ENCODE measurements at places on chromosomes 3 and 15.

DNA sequence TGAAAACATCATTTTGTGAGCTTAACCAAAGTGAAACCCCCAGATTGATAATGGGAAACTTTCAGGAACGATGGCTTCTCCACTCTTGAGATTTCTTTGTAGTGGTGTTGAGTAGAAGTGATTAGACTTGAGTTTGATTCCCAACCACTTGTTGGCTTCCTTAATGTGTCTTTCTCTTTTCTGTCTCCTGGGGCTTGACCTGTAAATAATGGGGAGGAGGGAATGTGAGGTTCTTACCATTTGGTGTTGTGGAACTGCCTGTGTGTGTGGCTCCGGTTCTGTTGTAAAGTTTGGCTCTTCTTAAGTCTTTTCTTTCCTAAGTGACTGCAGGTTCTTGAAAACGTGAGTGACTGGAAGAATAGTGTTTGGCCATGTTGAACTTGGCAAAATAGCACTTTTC lies 2.7 kb downstream of the CDV3 start:
- no peak for DNase-seq

GRCh38 chr3:31790193-31791089 lies 190.6 kb downstream of the OSBPL10 start:
- DNase-seq, result no peak

DNA sequence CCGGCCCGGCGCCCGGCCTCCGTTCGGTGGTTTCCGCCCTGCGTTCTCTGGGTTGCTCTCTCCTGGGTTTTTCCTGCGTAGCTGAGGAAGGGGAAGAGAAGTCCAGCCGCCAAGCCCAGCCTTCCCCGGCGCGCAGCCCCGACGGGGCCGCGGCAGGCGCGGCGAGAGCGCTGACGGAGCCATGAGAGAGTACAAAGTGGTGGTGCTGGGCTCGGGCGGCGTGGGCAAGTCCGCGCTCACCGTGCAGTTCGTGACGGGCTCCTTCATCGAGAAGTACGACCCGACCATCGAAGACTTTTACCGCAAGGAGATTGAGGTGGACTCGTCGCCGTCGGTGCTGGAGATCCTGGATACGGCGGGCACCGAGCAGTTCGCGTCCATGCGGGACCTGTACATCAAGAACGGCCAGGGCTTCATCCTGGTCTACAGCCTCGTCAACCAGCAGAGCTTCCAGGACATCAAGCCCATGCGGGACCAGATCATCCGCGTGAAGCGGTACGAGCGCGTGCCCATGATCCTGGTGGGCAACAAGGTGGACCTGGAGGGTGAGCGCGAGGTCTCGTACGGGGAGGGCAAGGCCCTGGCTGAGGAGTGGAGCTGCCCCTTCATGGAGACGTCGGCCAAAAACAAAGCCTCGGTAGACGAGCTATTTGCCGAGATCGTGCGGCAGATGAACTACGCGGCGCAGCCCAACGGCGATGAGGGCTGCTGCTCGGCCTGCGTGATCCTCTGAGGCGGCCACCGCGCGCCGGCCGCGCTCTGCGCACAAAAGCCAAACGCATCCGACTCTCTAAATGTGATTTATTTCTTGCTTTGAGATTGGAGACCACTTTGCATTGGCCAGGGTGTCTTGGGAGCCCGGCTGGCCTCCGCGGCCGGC lies 727 bp downstream of the RAP2B start:
- DNase-seq, result peak; percentile 2

DNA sequence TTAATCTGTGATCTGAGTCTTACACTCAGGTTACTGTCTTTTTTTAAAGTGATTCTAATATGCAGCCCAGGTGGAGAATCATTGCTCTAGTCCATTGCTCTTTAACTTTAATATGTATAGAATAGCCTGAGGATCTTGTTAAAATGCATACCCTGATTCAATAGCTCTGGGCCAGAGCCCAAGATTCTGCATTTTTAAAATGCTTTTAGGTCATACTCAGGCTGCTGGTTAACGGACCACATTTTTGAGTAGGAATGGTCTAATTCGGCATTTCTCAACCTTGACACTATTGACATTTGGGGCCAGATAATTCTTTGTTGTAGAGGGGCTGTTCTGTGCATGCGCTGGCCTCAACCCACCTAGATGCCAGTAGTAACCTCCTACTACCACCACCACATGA lies 20.9 kb upstream of the FSTL1 start:
- no peak for DNase-seq

GRCh38 chr15:69134791-69135190 lies 25.6 kb upstream of the GLCE start:
- DNase-seq, result no peak

- DNase-seq, result no peak
Measured at GRCh38 chr3:196867155-196867506, 589 bp upstream of the SENP5 start.

DNA sequence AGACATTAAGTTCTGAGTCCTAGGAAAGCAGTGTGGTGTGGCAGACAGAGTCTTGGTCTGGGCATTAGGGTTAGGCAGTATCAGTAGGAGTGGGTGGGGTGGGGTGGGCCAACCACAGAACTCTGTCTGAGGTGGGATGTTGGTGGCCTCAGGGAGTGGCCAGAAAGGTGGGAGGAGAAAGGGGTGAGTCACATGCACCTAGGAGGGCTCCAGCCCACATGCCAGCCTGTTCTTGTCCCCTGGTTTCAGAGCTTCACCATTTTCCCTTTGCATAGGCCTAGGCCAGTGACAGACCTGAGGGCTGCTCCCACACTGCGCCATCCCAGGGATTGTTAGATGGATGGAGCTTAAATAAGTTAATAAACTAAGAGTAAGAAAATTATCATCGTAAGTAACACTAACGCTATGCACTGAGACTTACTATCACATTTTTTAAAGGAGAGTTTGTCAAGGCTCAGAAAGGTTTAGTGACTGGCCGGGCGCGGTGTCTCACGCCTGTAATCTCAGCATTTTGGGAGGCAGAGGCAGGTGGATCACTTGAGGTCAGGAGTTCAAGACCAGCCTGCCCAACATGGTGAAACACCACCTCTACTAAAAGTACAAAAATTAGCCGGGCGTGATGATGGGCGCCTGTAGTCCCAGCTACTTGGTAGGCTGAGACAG lies 33.8 kb downstream of the DNASE1L3 start:
- DNase-seq, result no peak

DNA sequence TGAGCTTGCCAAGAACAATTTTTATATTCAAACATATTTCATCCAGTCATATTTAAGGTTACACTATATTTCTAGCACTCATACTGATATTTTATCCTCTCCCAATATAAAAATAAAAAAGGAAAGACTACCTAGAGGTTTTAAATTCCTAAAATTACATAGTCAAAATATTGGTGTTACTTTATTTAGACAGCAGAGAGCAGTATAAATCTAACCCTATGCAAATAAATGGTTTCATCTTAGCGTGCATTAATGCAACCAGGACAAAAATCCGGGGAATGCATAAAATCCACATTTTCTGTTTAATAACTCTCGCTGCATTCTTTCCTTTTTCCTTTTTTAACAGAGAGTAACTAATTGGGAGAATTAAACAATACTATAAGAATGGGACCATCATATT lies 1447.4 kb upstream of the ALCAM start:
- DNase-seq, result no peak

- no peak for DNase-seq
Measured at GRCh38 chr3:98655666-98656065, 62.3 kb upstream of the CPOX start.

DNA sequence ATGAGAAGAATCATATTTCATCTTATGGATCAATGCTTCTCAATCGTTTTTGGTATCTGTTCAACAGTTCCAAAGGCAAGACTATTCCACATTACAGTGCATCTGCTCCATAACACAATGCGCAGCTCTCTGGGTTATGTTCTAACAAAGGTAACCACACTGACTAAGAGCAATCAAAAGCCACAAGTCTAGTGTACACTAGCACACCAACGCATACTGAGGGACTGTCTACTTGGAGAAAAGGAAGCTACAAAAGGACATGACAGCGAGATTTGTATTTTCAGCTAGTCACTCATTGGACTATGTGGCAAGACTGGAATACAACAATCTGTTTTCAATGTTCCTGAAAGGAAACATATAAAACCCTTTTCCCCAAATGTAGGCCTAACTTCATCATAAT lies 35.8 kb downstream of the SETD2 start:
- DNase-seq, result no peak

- DNase-seq, result no peak
Measured at GRCh38 chr3:77081240-77081661, 41.4 kb downstream of the ROBO2 start.

DNA sequence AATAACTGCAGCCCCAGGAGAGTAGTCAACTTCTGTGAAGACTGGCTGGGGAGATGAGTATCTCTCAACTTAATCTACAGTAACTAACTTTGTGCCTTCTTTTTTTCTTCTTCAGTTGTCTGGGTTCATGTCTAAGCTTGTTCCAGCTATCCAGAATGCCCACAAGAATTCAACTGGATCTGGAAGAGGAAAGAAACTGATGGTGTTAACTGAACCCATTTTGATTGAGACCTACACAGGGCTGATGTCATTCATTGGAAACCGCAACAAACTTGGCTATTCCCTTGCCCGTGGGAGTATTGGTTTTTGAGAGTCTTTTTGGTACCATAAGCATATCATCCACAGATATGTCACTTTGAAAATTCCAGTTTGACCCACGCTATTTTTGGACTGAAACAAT lies 148.7 kb downstream of the TPRG1 start:
- no peak for DNase-seq

GRCh38 chr3:188153437-188154013 lies 432 bp upstream of the LPP start:
- DNase-seq, result no peak

- no peak for DNase-seq
Measured at GRCh38 chr3:164408326-164408725, 670.0 kb downstream of the SI start.

DNA sequence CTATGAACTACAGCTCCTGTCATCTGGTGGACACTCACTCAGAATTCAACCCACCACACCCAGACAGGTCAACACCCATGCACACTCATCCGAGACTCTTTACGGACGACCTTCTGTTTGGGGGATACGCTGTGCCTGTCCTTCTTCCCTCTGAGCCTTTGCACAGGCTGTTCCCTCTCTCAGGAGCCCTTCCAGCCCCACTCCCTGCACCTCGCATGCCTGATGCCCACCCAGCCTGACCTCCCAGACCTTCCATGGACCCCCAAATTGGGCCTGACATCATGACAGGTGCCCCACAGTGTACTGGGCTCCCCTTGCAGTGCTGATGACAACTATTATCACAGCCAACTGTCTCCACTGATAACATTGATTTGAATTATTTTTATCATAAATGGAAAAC lies 135.8 kb downstream of the NSMCE3 start:
- DNase-seq, result no peak

DNA sequence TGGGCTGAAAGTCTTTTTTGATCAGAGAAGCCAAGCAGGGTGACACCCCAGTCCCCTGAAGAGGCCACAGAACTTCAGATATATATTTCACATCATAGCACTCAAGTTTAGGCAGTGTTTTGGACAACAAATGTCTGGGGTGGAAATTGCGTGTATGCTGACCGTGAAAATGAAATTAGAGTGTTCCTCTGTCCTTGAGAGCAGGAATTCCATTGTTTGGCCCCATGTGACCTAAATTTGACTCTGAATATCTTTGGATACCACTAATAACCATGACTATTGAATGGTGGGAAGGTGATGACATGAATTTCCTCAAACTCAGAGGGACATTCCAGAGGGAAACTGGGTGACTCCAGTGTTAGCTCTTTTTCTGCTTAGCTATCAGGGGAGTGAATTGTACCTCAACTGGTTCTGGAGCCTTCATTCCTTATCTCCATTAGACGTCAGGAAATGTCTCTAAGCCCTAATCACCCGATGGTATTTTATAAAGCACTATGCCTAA lies 263.5 kb upstream of the RASGRP1 start:
- no peak for DNase-seq

DNA sequence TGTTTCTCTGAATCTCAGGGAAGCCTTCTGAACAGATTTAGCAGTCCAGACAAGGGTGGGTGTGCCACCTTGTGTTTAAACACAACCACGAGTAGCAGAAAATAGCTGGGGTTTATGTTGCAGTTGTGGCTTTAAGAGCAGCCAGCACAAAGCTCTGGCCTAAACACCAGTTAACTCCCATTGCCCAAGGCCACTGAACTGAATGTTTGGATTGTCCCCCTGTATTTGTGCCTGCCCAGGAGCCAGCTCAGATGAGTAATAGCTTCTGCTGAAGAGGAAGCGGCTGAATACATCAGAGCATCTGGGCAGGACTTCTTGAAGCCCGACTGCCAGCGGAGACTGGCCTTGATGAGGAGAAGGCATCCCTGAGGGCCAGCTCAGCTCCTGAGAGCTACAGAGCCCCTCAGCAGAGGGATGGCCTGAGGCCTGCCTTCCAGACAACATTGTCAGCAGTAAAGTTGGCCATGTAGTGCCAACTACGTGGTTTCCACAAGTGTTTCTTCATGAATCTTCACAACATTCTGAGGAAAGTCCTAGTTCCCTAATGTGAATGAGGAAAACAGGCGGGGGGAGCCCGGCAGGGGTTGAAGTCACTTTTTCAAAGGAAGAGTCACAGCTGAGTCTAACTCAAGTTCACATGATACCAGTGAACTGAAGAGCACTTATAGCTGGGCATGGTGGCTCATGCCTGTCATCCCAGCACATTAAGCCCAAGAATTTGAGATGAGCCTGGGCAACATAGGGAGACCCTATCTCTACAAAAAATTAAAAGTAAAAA lies 65.8 kb upstream of the ZBTB38 start:
- DNase-seq, result no peak

DNA sequence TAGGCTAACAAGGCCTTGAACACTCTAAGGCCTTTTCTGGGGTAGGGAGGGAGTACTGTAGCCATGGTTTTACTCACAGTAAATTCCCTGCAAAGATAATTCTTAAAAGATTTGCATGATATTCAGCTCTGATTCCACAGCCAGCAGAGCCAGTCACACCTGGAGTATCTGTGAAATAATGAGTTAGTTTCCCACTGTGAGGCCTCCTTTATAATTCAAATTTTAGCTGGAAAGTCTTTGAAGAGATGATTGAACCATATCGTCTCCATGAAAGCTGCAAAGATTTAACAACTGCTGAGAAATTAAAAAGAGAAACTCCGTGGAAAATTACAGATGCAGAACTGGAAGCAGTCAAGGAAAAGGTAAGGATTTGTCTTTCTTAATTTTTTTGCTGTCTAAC lies 32.3 kb upstream of the DUT start:
- no peak for DNase-seq

GRCh38 chr3:35194666-35195065 lies 444.7 kb upstream of the ARPP21 start:
- no peak for DNase-seq

All from activated naive CD8-positive, alpha-beta T cell treated with anti-CD3 and anti-CD28 coated beads, Interleukin-2, amount 50 U/mL, for 16 hours (primary cell).